ENCODE measurements at places on chromosomes 16 and 17. TPM values are rescaled to one million over a fixed set of nuclear protein-coding genes. Genes with fewer than 3 reads are reported as not detected.

Gene KRT36
- total RNA-seq: not detected

Gene ADAD2
- not detected for total RNA-seq

Gene MYH13
- not detected for total RNA-seq

Gene EPN3
- total RNA-seq: not detected

Gene BICDL2
- not detected for total RNA-seq

Gene PGS1
- total RNA-seq: 26.8 TPM

Gene DRC3
- 1.2 TPM for total RNA-seq

Gene CISD3
- total RNA-seq: 0.98 TPM

Measured in temporal lobe (tissue), 4 donors.